Ecto neural progenitor cell (in vitro differentiated cells): ENCODE measurements at places on chromosomes 12 and 14.
A peak's percentile ranks its signal among the peaks of the same experiment; 100 is the strongest.

GRCh38 chr14:51310505-51310944 lies 70.5 kb downstream of the TMX1 start:
- no peak for DNase-seq

DNA sequence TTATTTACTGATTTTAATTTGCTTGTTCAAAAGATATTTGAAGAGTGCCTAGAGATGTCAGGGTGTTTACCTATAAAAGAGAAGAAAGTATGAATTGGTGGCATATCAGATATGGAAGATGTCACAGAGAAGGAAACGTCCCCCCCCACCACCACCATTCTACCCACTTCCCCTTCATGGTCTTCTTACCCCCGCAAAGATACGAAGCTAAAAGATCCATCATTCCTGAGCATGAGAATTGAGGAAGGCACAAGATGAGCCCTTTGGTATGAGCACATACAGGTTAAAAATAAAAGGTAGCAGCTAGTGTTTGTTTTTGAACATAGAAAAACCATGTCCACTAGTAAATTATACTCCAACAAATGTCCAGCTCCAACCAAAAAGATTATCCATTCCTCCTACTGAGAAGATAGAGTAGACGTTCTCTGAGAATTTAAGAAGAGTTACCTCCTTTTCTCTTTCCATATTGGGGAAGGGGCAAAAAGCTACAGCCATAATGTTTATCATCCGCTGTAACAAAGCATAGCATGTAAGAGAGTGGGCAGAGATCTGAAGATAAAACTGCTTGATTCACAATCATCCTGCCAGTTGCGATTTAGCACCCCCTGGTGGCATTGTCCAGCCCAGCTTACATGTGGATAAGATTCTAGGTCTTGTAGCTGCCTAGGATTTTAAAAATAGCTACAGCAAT lies 29.1 kb downstream of the NFYB start:
- peak; percentile 87 for DNase-seq

DNA sequence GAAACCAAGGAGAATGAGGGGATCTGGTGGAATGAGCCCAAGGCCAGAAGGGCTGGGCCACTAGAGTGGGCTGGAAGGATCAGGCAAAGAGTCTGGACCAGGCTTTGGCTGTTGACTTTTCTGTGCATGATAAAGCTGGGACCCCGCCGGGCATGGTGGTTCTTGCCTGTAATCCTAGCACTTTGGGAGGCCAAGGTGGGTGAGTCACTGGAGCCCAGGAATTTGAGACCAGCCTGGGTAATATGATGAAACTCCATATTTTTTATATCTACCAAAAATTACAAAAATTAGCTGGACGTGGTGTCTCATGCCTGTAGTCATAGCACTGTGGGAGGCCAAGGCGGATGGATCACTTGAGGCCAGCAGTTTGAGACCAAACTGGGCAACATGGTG lies 393 bp upstream of the KLHL33 start:
- no peak for DNase-seq

- DNase-seq = no peak
Observed at GRCh38 chr12:25005376-25005775, 56.5 kb upstream of the BCAT1 start.

DNA sequence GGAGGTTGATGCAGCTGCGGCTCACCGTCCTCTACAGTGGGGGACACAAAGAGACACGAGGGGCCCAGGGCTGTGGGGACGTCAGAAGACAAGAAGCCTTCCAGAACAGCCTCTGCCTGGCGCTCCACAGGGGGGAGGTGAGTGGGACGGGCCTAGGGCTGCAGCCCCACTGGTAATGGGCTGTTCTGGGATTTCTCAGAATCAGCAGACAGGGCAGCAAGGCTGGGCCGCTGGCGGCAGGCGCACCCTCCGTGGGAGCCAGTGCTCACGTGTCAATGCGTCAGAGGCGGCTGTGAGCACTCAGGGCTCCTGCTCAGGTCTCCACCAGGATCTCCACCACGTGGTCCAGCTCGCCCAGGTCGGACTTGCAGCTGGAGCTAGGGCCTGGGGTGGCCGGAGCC lies 10.0 kb downstream of the CDCA4 start:
- no peak for DNase-seq

- DNase-seq = no peak
Observed at GRCh38 chr12:68612202-68612601, 1.5 kb downstream of the RAP1B start.
